Left colon (tissue), 2 donors: ENCODE measurements at places on chromosomes 4 and X. TPM values are rescaled to one million over a fixed set of nuclear protein-coding genes. Genes with fewer than 3 reads are reported as not detected.

HS3ST1 gene
- total RNA-seq, result 6.7 TPM

FABP2 gene
- 102 TPM for total RNA-seq

CYP4V2 gene
- total RNA-seq, result 49.5 TPM

CT47C1 gene
- not detected for total RNA-seq

GPRIN3 gene
- 21.1 TPM for total RNA-seq

KLB gene
- total RNA-seq, result 0.64 TPM

NDST3 gene
- total RNA-seq, result 0.09 TPM

GRCh38 chr4:168415911-168416310, 64.4 kb downstream of the DDX60L start:
- DNase-seq, result no peak

- no peak for DNase-seq
These were observed 15.6 kb upstream of the ADGRA3 start for GRCh38 chr4:22531311-22532019.

- no peak for DNase-seq
These were observed 22.0 kb upstream of the TRPC3 start for GRCh38 chr4:121973816-121974215.

GRCh38 chrX:44428989-44429627, 85.6 kb upstream of the EFHC2 start:
- DNase-seq, result no peak

- no peak for DNase-seq
These were observed 307.2 kb downstream of the PPARGC1A start for GRCh38 chr4:23582671-23583070.

DNA sequence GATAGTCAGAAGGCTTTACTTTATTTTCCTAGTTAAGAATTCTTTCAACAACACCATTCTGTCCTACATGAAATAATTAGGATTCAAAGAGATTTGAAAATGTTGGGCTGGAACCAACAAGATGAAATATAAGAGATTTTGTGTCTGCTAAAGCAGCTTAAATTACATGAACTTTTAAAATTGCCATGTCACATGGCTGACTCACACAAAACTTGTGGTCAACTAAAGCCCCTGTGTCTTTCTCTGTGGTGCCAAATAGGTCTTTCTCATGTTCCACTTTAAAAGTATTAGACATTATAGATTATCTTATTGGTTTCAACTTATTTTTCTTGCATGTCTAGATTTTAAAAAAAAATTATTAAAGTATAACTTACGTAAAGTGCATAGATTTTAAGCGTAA, 60.8 kb upstream of the FHL1 start:
- no peak for DNase-seq

DNA sequence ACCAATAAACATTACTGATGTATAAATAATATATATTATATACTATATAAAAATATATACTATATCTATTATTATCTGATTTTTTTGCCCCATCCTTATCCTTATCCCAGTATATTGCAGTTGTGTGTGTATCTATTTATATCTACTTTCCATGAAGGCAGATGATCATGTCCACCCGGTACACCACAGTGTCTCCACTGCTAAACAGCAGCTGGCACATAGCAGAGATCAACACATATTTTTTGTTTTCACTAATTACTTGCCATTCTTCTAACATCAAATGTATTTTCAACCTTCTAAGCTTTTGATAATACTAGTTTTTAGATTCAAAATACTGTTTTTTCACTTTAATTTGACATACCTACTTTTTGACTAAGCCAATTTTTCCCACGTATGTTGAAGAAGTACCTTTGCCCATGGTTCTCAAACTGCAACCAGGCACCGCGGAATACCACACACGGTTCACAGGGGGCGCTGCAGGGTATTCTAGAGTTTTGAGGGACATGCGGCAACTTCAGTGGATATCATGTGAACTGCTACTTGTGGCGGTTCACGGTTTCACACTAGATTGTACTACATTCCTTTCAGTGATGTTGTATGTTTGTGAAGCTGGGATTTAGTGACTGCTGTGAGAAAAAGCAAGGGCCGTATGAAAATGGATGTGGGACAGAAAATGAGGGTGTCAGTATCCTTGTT, 182.5 kb upstream of the NPY2R start:
- peak; percentile 29 for DNase-seq
